ENCODE measurements at places on chromosomes 11 and 22.

GRCh38 chr11:86671531-86672006, 847 bp downstream of the ME3 start:
- peak; percentile 73 for DNase-seq

DNA sequence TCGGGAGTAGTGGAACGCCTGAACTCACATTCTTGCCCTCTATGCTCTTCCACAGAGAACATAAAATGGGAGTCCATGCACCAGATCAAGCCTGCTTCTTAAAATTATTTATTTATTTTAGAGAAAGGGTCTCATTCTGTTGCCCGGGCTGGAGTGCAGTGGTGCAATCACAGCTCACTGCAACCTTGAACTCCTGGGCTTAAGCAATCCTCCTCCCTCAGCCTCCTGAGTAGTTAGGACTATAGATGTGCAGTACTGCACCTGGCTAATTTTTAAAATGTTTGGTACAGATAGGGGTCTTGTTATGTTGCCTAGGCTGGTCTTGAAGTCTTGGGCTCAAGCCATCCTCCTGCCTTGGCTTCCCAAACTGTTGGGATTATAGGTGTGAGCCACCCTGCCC, 13.0 kb downstream of the SLC6A5 start:
- DNase-seq = no peak

GRCh38 chr11:96152623-96153022, 190.4 kb downstream of the MAML2 start:
- DNase-seq = no peak

- DNase-seq = peak; percentile 72
Observed at GRCh38 chr11:35237860-35238715, 99.1 kb downstream of the CD44 start.

- no peak for DNase-seq
Observed at GRCh38 chr22:33569018-33569417, 351.3 kb downstream of the LARGE1 start.

DNA sequence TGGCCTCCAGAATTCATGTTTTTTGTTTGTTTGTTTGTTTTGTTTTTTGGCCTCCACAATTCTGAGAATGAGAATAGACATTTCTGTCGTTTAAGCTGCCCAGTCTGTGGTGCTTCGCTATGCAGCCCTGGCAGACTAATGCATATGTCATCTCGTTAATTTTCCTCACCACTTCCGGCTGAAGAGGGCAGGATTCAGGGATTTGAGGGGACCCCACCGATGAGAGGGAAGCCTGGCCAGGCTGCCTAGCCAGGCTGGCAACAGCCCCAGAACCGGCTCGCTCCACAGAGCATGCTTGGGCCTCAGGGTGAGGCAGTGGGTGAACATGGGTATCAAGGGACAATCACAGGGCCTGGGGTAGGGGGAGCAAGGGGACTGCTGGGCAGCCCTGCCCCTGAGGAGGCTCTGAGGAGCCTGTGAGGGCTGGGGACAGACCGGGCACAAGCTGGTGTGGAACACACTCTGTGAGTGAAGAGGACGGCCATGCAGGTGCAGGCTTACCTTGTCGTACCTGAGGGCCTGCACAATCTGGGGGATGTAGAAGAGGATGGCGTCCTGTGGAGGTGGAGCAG, 47.8 kb upstream of the SERPIND1 start:
- DNase-seq = peak; percentile 74

Measured in ELR (cell line).